ENCODE measurements at places on chromosomes 1 and 21.

DNA sequence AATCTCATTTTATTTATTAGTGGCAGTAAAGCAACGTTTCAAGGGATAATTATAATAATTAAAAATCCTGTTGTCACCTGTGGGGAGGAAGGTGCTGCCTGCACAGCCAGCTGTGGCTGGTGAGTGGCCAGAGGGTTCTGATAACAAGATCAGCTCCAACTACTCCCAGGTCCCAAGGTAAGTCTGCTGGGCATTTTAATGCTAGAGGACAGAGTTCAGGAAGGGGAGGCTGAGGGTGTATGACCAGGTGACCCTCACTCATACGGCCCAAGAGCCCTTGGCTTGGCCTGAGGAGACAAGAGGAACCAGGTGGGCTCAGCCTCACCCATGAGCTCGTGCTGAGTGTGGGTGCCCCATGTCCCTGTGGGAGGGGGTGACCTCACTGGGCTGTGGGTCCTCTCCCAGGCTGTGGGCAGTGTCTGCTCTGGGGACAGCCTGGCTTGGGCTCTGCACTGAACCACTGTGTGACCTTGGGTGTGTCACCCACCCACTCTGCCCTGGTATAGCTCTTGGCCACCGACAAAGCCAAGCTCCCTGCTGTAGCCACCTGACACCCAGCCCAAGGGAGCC lies 223.8 kb downstream of the PTPRU start:
- no peak overlapping the region for H3K27ac ChIP-seq
- H3K36me3 ChIP-seq, result no peaks in the 10 kb centered on the region
- DNase-seq, result no peak
- H3K27me3 ChIP-seq, result peaks cover 2% of the 10 kb centered on the region
- H3K4me3 ChIP-seq, result no peak overlapping the region

- H3K27me3 ChIP-seq, result no peaks in the 10 kb centered on the region
- H3K27ac ChIP-seq, result no peak overlapping the region
- H3K4me1 ChIP-seq, result no peaks in the 10 kb centered on the region
- H3K4me3 ChIP-seq, result no peak overlapping the region
- no peak for DNase-seq
- no peaks in the 10 kb centered on the region for H3K36me3 ChIP-seq
Observed at GRCh38 chr21:23578027-23578426, 2029.3 kb downstream of the MRPL39 start.

GRCh38 chr1:218557731-218558130 lies 212.6 kb downstream of the TGFB2 start:
- no peak for DNase-seq
- H3K27me3 ChIP-seq, result no peaks in the 10 kb centered on the region
- H3K36me3 ChIP-seq, result no peaks in the 10 kb centered on the region
- no peaks in the 10 kb centered on the region for H3K4me1 ChIP-seq

DNA sequence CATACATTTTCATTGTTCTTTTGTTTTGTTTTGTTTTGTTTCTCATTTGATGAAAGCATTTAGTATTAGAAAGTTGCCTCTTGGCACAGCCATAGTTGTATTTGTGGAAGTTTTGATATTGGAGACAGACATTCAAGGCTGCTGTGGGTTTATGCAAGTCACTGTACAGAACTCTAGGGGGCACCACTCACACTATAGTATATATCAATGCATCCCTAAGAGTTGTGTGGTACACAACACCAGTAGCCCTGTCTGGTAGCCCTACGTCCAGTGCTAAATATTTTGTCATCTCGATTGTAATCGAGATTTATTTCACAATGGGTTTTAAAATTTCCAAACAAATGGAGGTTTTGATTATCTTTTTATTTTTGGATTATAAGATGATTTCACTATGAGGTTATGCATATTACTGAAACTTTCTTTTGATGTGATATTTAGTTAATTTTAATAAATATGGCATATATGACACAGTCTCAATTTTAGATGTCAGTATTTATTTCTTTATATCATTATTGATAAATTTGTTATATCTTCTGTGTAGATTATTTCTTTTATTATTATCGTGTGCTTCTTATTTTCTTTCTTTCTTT lies 112.2 kb downstream of the NR5A2 start:
- no peak overlapping the region for H3K27ac ChIP-seq
- no peaks in the 10 kb centered on the region for H3K4me1 ChIP-seq
- H3K27me3 ChIP-seq, result no peaks in the 10 kb centered on the region
- H3K36me3 ChIP-seq, result no peaks in the 10 kb centered on the region

Data from activated T-cell treated with anti-CD3 and anti-CD28 coated beads, Interleukin-2, amount 50 U/mL, for 24 hours (primary cell).